ENCODE measurements at places on chromosomes 7 and 10.
A peak's percentile ranks its signal among the peaks of the same experiment; 100 is the strongest.

DNA sequence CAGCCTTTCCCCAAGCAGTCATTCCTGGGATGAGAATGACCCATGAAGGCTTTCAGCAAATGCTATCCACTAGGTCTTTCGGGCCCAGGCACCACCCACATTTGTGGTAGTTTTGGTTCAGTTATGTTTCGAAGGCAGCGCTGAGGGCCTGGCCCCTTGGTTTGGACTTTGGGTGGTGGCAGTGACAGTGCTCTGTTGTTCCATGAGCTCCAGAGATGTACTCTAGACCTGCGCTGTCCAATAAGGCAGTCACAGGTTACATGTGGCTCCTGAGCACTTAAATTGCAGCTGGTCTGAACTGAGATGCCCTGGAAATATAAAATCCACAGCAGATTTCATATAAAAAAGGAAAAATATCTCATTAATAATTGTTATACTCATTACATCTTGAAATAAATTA, 209.6 kb downstream of the CCSER2 start:
- DNase-seq = no peak

GRCh38 chr10:21516242-21517131, 9.0 kb downstream of the SKIDA1 start:
- DNase-seq = no peak

- DNase-seq = no peak
Measured at GRCh38 chr10:113493882-113494301, 59.0 kb upstream of the HABP2 start.

GRCh38 chr7:134954197-134955082, 31.9 kb upstream of the AGBL3 start:
- no peak for DNase-seq

GRCh38 chr10:106680061-106680460, 484.4 kb downstream of the SORCS1 start:
- no peak for DNase-seq

DNA sequence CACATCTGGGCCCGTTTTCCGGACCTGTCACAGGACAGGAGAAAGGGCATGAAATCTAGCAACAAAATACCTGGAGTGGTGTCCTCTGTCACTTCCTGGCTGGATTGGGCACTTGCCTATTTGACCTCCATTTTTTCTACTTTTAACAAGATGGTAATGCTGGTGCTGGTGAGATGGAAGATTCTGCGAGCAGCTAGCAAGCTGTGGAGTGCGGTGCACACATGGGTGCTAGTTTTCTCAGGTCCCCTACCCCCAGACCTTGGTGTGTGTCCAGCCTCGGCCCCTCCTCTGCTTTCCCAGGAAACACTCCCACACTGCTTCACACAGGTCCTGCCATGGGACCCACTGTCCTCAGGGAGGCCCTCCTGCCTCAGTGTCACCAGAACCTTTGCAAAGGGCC, 87.7 kb downstream of the WDR11 start:
- DNase-seq = no peak

- DNase-seq = no peak
Measured at GRCh38 chr7:2362385-2363088, 7.9 kb downstream of the EIF3B start.

DNA sequence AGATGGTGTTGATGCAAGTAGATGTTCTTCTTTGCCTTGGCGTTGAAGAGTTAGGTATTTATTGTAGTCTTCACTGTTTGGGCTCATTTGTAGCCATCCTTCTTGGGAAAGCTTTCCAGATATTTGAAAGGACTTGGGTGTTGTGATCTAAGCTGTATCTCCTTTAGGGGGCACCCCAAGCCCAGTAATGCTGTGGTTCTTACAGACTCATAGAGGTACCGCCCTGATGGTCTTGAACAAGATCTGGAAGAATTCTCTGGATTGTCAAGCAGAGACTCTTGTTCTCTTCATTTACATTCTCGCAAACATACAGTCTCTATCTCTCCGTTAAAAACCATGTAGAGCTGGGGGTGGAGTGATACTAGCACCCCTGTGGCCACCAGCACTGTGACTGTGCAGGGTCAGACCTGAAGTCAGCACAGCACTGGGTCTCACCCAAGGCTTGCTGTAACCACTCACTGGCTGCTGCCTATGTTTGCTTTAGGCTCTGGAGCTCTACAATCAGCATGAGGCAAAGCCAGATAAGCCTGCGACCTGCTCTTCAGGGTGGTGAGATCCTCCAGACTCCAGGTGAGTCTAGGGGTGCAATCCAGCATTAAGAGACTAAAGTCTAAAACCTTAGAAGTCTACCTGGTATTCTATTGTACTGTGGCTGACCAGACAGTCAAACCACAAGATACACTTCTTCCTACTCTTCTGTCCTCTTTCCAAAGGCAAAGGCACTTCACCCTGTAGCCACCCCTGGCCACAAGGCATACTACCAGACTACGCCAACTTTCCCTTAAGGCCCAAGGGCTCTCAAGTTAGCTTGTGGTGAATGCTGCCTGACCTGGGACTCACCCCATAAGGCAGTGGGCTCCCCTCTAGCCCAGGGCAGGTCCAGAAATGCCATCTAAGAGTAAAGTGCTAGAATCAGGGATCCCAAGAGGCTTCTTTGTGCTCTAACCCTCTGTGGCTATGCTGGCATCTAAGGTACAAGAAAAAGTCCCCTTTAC, 209.7 kb upstream of the TMEM196 start:
- DNase-seq = no peak

DNA sequence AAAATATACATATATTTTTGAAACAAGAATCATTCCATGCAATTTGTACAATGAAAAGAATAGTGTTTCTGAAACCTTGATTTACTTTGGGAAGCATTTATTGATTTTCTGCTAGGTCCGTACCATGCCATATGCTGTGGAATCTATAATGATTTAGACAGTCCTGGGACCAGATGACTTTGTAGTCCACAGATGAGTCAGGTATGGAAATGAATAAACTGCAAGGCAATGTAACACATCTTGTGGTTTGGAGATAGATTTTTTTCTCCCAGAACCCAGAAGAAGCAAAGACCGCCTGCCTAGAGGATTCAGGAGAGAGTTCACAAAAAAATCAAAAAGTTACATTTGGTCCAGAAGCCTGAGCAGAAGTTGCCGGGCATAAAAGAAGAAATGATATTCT, 190.4 kb downstream of the GPR37 start:
- no peak for DNase-seq

GRCh38 chr7:42237811-42238541, 967 bp upstream of the GLI3 start:
- DNase-seq = no peak

DNA sequence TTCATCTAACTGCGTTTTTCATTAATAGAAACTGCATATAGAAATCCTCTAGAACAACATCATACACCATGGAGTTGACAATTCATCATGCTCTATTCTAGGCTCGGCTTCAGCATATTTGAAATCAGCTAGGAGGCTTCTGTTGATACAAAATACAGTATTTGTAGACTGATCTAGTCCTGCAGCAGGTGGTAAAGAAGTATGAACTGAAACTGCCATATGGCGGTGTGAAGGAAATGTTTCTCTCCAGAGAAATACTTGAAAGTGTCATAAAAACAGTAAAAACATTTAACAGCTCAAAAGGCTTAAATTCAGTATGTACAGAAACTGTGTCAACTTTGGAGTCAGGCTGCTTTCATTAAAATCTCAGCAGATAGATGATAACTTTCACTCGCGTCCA, 32.0 kb upstream of the MYO3A start:
- no peak for DNase-seq

DNA sequence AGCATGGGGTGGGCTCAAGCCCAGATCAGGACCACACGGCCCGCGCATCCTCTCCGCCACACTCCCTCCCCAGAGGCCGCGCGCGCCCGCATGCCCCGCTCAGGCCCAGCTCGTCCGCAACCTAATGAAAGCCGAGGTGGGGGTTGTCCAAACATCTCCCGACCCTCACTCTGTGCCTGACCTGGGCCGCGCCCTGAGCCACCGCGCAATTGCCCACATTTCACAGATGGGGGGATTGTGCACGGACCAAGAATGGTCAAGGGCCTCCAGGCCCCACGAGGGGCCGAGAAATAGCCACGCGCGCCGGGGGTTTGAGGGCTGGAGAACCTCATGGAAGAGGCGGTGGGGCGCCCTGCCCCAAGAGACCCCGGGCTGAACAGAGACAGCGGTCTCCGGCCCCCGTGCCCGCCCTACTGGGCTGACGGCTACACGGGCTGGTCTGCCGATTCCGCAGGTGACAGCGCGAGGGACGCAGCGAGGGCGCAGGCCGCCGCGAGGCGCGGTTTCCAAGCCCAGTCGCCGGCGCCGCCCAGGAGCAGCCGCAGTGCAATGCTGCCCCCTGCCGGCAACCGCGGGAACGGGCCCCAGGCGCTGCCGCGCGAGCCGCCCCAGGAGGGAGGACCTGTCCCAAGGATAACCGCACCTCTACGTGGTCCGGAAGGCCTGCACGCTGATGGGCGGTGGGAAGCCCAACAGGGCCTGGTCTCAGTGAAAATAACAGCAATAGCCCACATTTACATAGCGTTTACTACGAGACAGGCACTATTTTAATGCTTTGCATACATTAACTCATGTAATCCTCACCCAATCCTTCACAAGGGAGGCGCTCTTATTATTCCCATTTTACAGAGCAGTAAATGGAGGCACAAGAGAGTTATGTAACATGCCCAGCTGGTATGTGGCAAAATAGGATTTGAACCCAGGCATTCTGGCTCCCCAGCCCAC, 10.5 kb upstream of the GRID1 start:
- DNase-seq = peak; percentile 73

DNA sequence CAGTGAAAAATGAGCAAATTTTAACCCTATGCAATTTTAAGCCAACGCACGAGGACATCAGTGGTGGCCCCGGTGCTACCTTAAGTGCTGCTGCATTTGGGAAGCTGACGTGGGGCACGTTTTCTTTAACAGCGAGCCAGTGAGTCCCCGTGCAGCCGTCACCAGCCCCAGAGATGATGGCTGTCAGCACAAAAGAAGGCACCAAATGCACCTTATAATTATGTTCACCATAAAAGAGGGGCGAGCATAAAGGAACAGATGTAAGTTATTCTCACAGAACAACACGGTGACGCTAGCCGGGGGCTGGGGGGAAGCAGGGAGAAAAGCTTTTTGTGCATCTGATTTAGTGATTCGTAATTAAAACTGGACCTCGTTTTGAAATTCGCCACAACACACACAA, 260.1 kb downstream of the DNAJB6 start:
- DNase-seq = no peak

DNA sequence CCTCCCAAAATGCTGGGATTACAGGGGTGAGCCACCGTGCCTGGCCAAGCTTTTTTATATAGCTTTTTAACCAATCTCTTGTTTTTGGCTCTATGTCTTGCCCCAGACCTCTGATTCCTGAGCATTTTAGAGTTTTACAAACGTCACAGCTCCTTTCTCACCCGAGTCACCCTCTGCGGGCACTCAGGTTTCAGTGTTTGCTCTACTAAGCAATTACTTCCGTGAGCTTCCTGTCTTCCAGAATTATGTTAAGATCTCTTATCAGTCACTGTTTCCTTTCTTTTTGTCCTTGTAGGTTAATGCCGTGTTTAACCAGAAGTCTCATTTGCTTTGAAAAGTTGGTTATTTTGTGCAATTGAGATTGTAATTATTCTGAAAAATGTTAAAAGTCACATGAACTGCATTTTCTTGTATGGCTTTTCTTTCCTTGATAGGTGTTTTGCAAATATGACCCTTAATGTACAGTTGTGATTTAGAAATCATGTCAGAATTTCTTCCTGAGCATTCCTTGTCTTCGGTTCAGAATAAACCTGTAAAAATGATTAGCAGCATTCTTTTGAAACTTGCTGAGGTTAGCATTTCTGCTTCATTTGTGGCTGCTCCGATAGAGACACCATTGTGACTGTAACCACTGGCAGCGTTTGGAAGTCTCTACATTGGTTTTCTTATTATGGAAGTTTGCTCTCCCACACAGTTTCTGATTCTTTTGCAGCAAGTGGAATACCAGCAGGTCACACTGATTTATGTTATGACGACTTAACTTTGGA, 4.5 kb upstream of the HKDC1 start:
- DNase-seq = no peak

DNA sequence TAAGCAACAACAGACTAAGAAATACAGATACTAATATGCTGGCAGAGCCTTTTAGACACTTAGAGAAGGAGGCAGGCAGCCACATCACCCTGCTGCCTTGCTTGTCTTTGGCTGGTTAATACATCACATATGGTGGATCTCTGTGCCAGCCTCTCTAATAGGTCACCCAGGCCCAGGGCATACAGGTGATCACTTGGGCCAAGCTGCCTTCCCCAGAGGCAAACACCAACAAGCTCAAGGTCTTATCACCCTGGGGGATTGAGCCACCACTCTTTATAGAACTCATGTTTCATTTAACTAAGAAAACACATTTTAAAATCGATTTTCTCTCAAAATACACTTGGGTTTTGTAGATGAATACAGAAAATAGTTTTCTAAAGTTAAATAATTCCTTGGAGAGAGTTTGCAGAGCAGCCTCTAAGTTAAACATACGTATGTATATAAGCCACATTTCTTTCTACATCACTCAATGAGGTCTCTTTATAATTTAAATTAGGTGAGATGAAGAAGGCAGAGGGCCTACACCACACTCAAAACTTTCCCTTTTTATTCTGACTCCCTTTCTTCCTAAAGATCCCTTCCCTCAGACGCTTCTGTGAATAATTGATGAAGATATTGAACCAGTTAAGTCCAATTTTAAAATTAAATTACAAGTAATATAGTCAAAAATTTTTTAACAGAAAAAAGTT, 556.8 kb upstream of the GHITM start:
- DNase-seq = no peak

- no peak for DNase-seq
Measured at GRCh38 chr7:149854611-149855360, 16.6 kb downstream of the ZNF862 start.

DNA sequence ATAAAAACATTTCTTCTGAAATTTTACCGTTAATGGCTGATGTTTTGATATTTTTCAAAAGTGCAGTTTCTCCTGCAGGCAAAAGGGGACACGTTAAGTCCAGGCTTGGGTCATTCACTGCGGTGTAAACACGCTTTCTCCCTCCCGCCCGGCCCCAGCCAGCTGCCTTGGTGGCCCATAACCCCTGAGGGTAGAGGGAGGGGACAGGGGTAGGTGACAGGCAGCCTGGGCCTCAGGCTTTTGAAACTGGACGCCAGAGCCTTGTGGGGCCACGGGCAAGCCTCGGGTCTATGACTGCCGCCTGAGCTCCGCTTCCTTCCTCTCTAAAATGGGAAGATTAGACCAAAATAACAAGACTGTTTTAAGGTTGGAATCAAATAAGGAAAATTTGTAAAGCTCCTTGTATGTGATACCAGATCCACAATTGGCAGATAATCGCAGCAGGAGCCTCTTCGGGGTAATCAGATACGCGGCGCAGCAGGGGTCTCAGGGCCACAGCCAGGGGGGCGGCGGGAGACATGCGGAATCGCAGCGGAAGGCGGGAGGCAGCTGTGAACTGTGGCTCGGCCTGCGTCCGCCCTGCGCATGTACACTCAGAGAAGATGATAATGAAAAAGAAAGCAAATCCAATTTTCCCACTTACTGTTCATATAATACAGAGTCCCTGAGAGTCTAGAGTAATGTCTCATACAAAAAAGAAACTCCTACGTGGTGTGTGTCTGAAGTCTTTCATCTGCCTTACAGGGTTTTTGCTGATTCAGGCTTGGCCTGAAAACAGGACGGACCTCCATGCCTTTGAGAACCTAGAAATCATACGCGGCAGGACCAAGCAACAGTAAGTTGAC, 138.3 kb downstream of the EGFR start:
- DNase-seq = no peak

- no peak for DNase-seq
Measured at GRCh38 chr10:43238462-43238861, 28.4 kb downstream of the RASGEF1A start.

Measured in stimulated activated CD4-positive, alpha-beta T cell treated with anti-CD3 and anti-CD28 coated beads, TNF-alpha, amount 100 ng/mL, for 24 hours (primary cell).